ENCODE measurements at places on chromosomes 7 and 10.
A peak's percentile ranks its signal among the peaks of the same experiment; 100 is the strongest.

DNA sequence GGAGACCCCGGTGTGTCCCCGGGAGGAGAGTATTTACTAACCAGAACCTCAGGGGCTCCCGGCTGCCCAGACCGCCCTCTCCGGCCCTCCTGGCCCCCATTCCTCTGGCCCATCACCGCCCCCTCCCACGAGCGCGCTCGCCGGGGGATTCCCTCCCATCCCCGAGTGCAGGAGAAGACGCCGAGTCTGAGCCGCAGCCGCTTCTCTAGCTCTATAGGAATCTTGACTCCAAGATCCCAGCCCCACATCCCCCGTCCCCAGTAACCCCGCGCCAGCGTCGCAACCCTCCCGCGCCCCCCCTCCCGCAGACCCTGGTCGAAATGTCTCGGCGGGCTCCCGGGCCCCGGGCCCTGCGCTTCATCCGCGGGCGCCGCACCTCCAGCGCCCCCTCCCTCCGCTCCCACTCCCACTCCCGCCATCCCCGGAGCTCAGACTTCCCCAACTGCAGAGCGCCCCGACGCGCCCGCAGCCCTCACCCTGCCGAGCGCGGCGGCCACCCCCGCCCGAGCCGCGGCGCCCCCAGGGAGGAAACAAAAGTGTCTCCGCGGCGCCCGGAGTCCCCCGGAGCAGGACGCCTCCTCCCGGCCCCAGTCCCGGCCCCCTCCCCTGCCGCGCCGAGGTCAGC lies 541 bp downstream of the ELMO1 start:
- peak; percentile 14 for DNase-seq

- no peak for DNase-seq
Measured at GRCh38 chr7:29459589-29459988, 104.0 kb upstream of the PRR15 start.

DNA sequence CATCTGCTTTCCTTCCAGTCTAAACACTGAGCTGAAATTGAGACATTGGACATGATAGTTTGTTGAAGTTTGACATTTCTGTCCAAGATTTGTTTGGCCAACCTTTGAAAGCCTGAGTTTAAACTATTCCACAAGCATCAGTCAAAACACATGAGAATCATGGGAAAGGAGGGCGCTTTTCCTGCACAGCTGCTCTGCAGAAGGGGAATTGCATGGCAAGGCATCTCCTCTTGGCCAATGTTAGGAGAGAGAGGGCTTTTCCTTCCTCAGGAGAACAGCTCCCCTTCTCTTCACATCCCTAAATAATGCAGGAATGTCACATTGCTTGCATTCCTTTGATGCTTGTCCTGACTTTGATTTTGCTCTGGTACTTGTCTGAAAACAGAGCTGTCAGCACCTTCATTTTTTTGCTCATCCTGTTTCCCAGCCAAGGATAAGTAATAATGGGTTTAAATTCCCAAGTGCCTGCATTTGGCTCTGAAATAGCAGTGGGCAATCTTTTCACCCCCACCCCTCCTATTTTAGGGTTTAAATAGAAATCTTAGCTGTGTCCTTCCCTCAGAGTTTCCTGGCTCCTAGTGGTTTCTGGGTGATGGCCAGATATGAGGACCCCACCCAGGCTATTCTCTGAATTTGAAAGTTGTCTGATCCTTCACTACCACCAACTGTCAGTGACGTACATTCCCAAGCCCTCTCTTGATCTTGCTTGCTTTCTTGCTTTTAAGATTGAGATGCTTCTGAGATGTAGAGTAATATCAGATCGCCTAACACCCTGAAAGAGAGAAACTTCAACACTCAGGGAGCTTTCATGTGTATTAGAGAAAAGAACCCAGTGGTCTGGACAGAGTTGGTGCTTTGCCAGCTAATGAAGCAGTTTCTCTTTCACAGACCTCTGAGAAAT lies 75.2 kb upstream of the NPVF start:
- DNase-seq, result no peak

DNA sequence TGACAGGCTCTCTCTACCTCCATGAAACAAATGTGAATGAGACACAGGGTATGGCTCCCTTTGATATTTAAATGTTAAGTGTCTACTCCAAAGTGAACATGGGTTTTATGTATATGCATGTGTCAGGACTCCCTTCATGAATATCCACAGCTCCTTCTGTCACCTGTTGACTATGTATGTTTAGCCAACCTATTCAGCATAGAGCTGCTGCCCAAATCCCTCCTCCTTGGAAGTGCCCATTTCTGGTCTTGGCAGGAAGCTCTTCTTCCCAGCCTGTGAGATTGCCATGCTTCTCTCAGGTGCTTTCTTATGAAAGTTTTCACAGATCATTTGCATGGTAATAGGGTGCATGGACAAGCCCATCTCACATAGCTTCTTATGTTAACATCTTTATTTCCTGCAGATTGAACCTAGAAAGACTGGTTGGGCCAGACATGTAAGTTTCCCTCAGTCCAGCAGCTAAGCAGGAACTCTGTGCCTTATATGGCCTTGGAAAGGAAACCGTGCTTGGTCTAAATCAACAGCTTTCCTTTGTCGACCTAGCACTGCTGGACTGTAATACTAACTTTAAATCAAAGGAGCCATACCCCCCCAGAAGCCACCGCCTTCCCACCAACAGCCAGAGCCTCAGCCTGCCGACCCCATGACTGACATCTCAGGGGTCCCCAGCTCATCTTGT lies 288.9 kb downstream of the ADARB2 start:
- no peak for DNase-seq

GRCh38 chr10:35986756-35987502 lies 344.8 kb upstream of the FZD8 start:
- DNase-seq, result no peak

DNA sequence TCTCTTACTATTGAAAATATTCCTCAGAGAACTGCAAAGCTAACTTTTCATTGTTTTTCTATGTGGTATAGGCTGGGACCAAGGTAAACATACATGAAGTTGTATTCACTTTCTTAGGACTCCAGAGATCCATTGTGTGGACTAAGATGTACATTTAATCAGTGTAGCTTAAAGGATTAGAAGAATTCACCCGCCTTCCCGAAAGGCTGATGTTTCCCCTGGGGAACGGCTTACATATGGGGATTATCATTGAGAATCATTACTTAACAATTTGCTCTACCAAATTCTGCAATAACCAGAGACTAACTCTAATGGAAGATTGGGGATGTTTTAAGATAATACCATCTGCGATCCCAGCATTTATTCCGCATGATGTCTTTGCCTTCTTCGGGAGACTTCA lies 257.1 kb upstream of the KIAA1217 start:
- DNase-seq, result no peak

GRCh38 chr7:107926481-107926880 lies 35.5 kb downstream of the DLD start:
- DNase-seq, result no peak

DNA sequence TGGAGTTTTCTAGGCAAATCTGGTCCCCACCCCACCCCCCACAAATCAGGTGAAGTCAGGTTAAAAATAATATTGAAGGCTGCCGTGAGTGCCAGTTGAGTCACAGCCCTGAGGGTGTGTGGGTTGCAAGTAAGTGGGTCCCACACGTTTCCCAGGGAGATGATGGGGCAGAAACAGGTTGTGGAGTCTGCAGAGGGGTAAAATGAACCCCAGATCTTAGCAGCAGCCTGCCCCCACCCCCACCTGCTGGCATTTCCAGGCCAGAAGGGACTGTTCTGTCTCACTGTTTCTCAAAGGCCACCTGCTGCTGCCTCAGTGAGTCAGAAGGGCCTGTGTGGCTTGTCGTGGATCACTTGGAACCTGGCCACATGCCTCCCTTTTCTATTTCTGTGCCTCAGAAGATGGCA lies 59.8 kb upstream of the SMNDC1 start:
- no peak for DNase-seq

- DNase-seq, result no peak
Measured at GRCh38 chr10:88270871-88271713, 312.0 kb downstream of the RNLS start.

DNA sequence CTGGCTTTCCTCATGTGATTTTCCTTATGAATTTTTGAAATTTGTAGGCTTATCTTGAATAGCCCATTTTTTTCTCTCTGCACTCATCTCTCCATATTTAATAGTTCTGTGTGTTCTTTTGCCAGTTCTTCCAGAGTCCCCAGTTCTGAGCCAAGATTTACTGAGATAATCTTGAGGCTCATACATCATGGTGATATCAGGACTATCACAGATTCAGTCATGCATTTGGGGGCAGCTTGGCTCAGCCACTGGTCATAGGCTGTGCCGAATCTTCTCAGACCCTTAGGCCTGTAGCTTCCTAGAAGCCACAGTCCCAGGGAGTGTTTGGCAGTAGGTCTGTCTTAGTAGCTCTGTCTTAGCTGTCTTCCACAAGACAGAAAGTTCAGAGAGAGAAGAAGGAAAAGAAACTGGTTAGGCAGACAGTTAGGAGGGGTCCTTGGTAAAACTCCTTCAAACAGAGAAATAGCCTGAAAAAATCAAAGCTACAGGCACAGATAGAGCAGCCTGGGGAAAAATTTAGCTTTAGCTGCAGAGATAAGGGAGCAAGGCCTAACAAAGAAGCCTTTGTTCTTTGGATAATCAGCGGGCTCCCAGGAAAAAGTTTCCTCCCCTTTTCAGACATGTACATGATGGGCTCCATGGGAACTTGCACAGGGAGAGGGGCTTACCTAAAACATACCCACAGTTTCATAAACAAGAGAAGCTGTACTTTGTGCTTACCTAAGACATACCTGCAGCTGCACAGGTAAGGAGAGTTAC lies 29.1 kb downstream of the FAS start:
- DNase-seq, result no peak

DNA sequence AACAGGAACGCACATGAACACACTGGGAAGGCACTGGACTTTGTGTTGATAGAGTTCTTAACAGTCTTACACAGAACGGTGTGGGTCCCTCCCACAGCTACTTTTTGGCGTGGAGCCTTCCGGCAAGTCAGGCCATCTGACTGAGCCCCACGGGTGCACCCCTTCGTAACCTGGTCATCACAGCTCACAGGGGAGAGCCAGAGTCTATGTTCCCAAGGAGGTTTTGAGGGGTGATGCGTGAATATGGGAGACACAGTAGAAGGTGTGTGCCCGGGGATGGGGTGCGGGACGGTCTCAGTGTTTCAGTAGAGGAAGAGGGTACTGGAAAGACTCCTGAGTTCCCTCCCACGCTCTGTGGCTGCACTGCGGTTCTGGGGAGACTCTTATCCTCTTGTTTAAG lies 291.7 kb downstream of the DNAJB6 start:
- no peak for DNase-seq

- DNase-seq, result peak; percentile 80
Measured at GRCh38 chr7:4849390-4849789, 12.4 kb downstream of the PAPOLB start.

DNA sequence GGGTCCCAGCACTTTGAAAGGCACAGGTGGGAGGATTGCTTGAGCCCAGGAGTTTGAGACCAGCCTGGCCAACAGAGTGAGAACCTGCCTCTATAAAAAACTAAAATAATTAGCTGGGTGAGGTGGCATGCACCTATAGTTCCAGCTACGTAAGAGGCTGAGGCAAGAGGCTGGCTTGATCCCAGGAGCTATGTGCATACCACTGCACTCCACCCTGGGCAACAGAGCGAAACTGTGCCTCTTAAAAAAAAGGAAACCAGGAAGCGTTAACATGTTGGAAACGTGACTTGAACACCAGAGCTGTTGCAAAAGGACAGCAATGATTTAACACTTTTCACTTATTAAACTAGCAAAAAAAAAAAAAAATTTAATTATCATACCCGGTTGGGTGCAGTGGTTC lies 12.6 kb downstream of the BAZ1B start:
- no peak for DNase-seq

DNA sequence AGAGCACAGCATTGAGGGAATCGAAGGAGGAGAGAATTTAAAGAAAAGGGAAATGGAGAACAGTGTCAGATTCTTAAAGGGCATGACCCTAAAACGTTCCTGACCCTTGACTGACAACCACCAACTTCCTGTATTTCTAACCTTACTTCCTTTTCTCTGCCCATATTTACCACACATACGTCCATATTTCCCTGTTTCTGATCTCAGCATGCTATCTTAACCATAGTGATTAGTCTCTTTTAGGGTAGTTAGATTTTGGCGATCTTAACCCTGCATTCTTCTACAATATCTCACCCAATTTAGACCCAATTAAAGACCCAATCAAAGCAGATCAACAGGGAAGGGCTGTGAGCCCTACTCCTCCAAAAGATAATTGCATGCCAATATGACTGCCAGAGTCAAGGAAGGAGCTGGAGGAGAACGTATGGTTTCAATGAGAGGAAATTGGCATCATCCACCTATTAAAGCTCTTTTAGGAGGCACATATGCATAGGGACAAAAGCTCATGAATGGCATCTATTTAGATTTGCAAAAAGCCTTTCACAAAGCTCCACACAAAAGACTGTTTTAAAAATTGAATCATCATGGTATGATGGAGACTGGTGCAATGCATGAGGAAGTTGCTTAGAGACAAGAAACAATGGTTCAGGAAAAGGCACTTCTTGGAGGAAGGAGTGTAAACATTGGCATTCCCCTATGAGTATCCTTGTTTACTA lies 49.0 kb upstream of the ARHGAP12 start:
- DNase-seq, result no peak

GRCh38 chr7:26675143-26675887 lies 189.1 kb downstream of the SKAP2 start:
- DNase-seq, result no peak

DNA sequence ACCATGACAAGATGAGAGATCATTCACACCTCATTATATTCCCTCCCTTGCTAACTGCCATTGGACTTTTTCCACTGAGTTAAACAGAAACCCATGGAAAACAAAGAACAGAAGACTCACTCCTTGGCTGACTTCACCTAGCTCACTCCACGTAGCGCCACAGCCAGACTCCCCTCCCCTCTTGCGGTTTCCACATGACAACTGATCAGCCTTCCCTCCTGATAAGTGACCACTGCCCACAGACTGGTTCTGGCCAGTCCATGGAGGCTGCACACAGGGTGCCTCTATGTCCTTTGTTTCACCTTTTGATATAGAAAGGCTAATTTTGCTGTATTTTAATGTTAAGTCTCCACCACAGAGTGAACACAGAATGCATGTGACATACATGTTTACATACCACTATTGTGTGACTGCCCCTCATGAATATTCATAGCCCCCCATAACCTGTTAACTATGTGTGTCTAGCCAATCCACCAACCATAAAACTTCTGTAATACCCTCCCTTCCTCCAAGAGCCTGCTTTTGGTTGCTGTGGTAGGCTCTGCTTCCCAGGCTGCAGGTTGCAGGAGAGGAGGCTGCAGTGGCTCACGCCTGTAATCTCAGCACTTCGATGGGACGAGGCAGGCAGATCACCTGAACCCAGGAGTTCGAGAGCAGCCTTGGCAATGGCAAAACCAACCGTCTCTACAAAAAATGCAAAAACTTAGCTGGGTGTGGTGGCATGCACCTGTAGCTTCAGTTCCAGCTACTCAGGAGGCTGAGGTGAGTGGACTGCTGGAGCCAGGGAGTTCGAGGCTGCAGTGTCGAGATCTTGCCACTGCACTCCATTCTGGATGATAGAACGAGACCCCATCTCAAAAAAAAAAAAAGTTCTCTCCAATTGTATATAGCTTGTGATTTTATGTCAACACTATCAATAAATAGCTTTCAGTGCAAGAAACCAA lies 10.0 kb upstream of the IFIT5 start:
- DNase-seq, result no peak

- peak; percentile 76 for DNase-seq
Measured at GRCh38 chr10:75904499-75905283, 473.3 kb downstream of the LRMDA start.

- DNase-seq, result no peak
Measured at GRCh38 chr7:148290538-148290937, 300.0 kb upstream of the C7orf33 start.
